HTR-8/SVneo (cell line): ENCODE measurements at places on chromosomes 2 and 18.

GRCh38 chr2:42906557-42907411 is 114.4 kb upstream of the HAAO start:
- DNase-seq, result no peak

DNA sequence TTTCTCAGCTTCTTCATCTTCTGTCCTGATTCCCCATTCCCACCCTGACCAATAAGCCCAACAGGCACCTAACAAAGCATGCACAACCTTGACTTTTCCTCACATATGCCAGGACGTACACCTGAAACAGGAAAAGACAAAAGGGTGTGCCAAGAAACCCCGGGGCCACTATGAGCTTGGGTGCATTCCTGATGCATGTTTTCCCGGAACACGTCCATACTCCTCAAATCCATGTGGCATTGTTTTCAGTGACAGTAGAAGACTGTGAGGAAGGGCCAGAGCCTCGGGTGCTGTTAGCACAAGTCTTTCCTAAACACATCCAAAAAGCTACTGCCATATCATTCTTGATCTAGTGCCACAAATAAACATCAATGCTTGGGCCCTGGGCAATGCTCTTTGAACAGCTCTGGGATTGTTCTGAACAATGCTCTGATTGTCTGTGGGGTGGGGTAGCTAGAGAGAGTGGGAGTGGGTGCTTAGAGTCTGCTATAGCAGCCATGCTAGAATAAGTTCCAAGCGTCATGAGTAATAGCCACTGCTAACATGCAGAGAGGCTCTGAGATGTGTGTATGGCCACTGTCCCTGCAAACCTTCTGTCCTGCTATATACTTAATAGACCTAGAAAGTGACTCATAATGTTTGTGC is 181.7 kb upstream of the CRIM1 start:
- DNase-seq, result no peak

- no peak for DNase-seq
These were observed 18.2 kb upstream of the TNP1 start for GRCh38 chr2:216878072-216878471.

DNA sequence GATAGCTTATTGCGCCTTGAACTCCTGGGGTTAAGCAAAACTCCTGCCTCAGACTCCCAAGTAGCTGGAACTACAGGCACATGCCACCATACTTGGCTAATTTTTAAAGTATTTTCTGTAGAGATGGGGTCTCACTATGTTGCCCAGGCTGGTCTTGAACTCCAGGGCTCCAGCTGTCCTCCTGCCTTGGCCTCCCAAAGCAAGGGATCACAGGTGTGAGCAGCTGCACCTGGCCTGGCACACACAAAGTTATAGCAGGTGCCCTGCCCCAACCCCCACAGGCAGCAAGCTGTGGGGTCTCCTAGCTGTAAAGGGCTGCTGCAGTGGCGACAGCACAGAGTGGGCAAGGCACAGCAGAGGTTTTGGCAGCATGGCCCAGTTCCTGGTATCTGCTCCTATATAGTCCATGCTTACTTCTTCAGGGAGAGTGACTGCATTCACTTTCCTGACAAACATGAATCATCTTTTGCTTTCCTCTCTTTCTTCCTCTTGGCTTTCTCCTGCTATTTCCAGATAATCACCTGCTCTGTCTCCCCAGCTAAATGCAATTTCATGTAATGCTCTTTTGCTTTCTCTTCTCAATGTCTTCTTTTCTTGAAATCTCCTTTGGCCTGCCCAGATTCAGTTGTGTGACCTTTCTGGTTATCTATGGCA is 27.3 kb upstream of the METAP1D start:
- no peak for DNase-seq

DNA sequence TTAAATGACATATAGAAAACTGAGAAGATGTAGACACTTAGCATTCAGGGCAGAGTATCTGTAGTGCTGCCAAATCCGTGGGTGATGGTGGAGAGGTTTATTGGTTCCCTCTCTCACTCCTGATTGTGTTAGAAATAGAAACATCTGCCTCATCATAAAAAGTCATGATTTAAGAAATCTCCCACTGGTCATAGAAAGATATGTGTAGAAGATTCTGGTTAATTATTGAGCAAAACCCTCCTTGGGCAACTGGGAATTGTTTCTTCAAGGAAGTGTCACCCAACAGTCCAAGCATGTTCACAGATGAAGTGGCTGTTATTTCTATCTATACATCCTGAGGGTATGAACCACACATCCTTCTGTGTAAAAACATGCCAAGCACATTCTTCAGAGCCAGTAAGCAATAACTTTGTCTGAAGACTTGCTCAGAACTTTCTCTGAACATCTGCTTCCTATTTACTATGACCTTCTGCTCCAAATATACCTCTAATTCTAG is 33.6 kb upstream of the CHRNA1 start:
- no peak for DNase-seq

- no peak for DNase-seq
These were observed 282.6 kb downstream of the STK39 start for GRCh38 chr2:167964650-167965413.

DNA sequence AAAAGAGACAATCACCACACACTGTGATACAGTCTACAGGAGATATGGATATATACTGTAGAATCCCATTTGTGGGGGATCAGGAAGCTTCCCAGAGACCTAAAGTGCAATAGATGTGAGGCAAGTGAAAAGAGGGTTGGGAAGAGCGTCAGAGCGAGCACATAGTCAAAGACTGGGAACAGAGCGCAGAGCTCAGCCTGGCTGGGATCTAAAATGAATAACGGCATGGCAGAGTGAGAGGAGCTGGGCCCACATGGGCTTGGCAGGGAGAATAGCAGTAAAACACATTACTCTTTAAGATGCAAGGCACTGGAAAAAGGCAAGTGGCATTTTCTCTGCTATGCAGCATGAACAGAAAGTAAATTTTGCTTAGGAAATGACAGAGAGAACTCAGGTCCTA is 52.4 kb upstream of the BCL11A start:
- no peak for DNase-seq

DNA sequence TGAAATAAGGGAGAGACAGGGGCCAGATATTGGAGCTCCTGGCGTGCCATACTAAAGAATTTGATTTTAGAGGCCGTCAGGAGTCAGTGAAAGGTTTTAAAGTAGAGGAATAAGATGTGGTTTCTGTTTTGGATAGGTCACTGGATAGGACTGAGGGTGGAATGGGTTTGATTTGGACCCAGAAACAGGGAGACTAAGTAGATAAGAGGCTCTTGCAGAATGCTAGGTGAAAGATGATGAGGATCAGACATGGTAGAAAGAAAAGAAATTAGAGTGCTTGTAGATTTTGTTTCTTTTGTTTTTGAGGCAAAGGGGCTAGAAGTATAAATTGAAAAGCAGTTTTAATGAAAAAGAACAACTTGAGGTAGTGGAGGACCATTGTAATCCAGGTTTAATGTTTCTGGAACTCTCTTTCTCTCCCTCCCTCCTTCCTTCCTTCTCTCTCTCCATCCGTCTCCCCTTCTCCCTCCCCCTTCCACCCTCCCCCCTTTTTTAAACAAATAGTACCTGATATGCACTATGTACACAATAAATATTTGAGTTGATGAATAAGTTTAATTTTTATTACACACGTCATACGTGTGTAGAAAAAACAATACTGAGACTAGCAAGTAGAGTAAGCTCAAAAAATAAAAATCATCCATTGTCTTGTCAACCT is 1.9 kb downstream of the NDUFV2 start:
- no peak for DNase-seq

DNA sequence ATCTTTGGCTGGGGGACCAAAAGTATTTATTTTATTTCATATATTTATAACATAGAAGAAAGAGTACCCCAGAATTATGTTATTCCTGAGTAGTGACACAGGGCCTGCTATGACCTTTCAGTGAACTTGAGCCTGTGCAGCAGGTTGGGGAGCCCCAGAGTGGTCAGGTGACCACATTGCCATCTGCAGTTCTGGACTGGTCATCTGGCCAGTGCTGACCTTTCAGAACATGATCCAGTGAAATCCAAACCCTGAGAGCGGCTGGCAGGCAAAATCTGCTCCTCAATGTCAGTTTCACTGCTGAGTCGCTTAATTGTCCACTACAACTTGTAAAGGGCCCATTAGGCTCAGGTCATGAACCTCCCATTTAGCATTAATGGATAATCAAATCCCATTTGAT is 336.7 kb upstream of the KCNH7 start:
- no peak for DNase-seq

DNA sequence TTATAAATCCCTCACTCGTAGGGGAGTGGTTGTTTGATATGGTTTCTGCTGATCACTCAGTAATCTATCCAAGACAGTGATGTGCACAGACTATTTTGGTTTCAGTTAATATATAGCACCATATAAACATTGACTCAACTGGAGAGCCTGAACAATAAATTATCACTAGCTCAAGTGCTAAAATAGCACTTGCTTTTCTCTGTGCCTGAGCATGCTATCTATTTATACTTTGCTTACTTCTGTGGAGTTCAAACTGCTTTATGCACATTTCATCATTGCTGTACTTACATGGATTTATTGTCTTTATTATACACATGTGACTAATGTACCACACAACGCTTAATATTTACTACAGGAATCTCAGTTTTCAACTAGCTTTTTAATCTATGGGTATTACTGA is 133.6 kb downstream of the BCL2 start:
- no peak for DNase-seq

DNA sequence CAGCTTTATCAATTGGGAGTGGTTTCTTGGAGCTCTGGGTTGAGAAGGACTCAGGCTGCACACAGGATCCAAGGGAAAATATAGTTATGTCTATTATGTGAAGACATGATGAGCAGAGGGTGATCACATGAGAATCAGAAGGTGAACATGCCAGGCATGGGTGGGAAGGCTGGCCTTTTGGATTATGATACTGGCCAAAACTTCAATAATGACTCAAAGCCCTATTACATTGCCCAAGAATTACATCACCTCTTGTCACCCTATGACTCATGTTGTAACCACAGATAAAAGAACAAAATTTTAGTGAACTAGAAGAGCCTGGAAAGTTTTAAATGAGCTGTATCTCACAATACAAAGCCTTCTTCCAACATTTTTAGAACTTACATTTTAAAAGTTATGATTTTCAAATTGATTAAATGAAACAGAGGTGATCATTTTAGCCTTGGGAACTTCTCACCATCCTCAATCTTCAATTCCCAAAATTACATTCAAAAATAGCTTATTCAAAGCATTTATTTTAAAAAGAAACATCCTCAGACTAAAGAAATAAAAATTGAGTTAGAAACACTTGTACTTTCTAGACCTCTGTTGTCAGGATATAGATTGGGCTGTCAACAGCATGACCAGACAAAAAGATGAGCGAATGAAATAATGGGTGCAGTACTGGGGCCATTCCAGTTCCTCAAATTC is 428.3 kb downstream of the MBD2 start:
- DNase-seq, result no peak

DNA sequence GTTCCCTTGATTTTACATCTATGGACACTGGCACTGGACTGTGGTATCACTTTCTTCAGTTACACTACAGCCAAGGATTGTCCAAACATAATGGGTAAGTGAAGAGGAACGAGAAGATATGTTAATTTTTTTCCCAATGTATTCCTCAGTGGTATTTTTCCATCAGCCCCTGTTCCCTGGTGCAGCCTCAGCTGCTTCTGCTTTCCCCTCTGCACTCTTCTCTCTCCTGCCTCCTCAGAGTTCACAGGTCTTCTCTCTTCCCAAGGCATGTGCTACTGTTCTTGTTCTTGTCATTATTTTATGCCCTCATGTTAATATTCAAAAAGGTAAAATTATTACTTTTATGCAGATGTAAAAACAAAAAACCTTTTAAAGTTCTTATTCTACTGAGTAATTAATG is 378.0 kb upstream of the NRXN1 start:
- no peak for DNase-seq

GRCh38 chr18:10038268-10038667 is 124.5 kb downstream of the VAPA start:
- DNase-seq, result no peak

DNA sequence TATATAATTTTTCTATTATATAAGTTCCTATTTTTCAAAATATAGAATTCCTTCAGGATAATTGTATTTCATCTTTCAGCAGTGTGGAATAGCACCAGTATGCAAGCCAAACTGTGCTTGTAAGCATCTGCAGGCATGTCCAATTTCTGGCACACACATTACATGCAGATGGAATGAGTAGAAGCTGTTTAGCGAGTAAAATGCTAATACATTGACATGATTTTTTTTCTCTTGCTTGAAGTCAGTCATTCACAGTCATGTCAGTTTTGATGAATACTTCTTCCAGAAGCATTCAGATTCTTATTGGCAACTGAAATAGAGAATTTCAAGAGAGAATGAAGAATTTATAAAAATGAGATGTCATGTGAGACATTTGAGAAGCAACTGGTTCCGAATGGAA is 109.4 kb downstream of the CERS6 start:
- DNase-seq, result no peak

GRCh38 chr2:6308986-6309385 is 556.7 kb downstream of the CMPK2 start:
- no peak for DNase-seq

GRCh38 chr2:26809211-26809610 is 23.4 kb downstream of the CENPA start:
- DNase-seq, result no peak

DNA sequence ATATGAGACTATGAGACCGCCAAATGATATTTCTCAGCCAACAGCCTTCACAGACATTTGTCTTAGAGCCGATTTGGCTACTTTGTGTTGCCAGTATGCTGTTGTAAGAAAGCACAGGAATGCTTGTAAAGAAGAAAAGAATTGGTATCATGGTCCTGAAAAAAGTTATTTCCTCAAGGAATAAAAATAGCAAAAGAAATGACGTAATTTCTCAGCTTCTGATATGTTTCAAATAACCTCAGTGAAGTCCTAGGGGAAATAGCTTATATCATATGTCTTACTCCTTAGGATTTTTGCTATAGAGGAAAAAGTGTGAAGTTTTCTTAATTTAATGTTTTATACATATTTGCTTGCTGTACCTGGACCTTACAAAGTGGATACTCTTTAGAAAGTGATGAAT is 23.0 kb downstream of the SCN1A start:
- DNase-seq, result no peak

GRCh38 chr2:100062336-100062735 is 80.1 kb downstream of the AFF3 start:
- no peak for DNase-seq

GRCh38 chr2:84870306-84870705 is 10.6 kb downstream of the TRABD2A start:
- DNase-seq, result no peak

- DNase-seq, result no peak
These were observed 42.7 kb downstream of the MAL start for GRCh38 chr2:95068256-95068655.
